ENCODE measurements at places on chromosomes 16 and 17. TPM values are rescaled to one million over a fixed set of nuclear protein-coding genes. Genes with fewer than 3 reads are reported as not detected.
A peak's percentile ranks its signal among the peaks of the same experiment; 100 is the strongest.

DNA sequence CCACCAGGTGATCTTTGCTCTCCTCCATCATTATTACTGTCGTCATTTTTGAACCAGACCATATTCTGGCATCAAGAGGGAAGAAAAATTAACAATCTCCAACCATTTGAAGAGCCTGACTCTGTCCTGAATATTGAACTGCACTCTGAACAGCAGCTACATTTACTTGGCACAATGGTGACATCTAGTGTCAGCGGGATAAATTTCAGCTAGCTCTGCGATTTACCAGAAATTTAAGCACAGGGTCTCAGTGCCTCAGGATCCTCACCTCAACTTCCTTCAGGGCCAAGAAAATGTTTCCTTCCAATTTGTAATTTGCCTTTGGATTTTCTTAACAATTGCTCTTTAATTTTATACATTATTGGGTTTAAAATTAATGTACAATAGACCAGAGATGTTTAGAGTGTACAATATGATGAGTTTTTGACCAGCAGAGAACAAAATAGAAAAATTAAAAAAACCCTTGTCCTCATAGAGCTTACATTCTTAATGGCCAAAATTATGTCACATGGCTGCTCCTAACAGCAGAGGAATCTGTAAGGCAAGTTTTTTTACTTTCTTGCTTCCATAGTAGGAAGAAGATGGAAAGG, 10.7 kb upstream of the ZNF19 start:
- no peak overlapping the region for H3K27ac ChIP-seq
- H3K4me1 ChIP-seq: no peaks in the 10 kb centered on the region
- H3K4me3 ChIP-seq: no peak overlapping the region
- peaks cover 51% of the 10 kb centered on the region for H3K27me3 ChIP-seq
- DNase-seq: no peak

GRCh38 chr16:67268136-67268579, 11.2 kb upstream of the PLEKHG4 start:
- DNase-seq: peak; percentile 48
- H3K4me1 ChIP-seq: no peaks in the 10 kb centered on the region
- H3K4me3 ChIP-seq: no peak overlapping the region
- no peak overlapping the region for H3K27ac ChIP-seq

DNA sequence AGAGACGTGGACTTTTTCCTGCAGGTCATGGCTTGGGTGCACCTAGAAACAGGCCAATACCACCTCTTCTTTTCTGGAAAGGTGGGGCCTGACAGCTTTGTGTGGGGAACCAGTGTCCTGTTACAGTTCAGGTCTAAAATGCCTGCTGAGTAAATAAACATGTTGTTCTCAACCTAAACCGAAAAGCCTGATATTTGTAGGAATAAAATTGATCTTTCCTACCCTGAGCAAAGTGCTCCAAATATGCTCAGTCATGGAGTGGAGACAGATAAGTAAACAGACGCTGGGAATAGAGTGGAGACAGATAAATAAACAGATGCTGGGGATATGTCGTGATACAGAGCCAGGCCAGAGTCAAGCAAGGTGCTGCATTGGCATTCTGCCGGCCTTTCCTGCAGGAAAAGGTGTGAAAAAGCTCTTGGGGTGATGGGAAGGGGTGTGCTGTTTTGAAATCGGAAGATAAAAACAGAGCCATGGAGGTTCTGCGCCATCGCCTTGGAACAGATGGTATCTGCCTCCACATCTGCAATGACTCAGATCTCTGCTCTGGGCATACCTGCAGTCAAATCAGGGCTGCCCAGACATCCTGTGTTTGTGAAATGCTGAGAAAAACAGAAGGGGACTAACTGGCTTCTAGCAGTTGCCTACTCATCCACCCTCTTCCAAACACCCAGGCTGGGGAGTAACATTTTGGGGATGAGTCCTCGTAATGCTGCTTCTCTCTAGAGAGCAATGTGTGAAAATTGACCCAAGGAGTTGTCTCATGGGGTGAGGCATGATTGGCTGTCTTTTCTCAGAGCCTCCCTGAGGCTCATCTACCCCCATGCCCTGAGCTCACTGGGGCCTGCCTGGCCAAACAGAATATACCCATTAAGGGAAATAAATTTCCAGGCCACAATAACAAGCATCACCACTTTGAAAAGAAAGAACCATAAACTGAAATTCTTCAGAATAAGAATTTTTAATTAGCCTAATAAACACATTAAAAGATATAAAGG, 16.8 kb upstream of the TRPV2 start:
- peaks cover 18% of the 10 kb centered on the region for H3K4me1 ChIP-seq
- no peaks in the 10 kb centered on the region for H3K27me3 ChIP-seq
- DNase-seq: no peak
- H3K27ac ChIP-seq: no peak overlapping the region

GRCh38 chr17:46212634-46213435, 19.6 kb upstream of the KANSL1 start:
- peak overlapping the region; percentile 44 for H3K27ac ChIP-seq
- H3K36me3 ChIP-seq: peaks cover 6% of the 10 kb centered on the region
- H3K4me1 ChIP-seq: peaks cover 28% of the 10 kb centered on the region
- no peak for DNase-seq
- no peaks in the 10 kb centered on the region for H3K27me3 ChIP-seq

DNA sequence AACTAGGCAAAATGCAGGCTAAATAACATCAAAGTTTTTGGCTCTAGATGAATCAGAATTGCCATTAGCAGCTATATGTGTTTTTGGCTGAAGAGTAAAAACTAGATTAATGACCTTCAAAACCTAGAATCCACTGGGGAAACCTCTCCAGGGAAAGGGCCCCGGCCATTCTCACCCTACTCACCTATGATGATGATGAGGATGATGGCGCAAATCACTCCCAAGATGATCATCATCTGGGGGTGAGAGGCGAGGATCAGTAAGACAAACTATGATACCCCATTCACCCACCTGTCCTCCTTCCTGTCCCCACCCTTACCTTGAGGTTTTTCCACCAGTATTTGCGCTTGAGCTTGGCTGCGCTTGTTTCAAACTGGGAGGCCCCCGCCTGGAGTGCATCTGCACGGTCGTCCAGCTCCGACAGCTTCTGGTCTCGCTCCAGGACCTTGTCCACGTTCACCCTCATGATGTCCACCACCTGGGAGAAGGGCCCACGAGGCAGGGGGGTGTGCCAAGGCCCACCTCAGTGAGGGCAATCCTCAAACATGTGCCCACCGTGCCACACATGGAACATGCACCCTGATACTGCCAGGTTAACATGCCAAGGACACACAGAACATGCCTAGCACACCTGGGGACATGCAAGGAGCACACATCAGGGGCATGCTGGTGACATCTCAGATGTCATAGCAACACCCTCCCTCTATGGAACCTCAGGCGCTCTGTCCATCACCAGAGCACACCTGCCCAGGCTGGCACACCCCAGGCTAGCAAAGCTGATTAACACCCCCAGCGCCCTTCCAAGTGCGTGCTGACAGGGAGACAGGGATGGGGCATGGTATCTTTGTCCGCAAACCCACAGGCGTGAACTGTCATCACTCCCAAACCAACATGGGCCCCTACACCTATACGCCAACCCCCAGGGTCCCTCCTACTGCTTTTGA, 1.2 kb downstream of the VAMP2 start:
- H3K27ac ChIP-seq: peak overlapping the region; percentile 100
- H3K4me1 ChIP-seq: peaks cover 83% of the 10 kb centered on the region
- peaks cover 24% of the 10 kb centered on the region for H3K36me3 ChIP-seq
- H3K4me3 ChIP-seq: peak overlapping the region; percentile 95
- peak; percentile 16 for DNase-seq

DNA sequence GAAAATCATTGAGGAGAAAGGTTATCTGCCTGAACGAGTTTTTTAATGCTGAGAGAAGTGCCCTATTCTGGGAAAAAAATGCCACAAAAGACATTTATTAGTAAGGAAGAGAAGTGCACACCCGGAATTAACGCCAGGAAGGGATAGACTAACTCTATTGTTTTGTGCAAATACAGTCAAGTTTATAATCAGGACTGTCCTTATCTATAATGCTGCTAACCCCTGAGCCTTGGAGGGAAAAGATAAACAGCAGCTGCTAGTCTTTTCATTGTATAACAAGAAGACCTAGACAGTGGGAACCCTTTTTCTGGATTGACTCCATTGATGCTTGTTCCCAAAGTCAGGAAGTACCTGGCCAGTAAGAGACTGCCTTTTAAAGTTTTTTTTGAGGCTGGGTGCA, 26.5 kb downstream of the BCAS3 start:
- H3K36me3 ChIP-seq: peaks cover 19% of the 10 kb centered on the region
- H3K4me1 ChIP-seq: no peaks in the 10 kb centered on the region
- DNase-seq: no peak

GRCh38 chr17:81902023-81902652, at the start of gene NPB:
Gene NPB, plus strand, starts transcription at chr17:81902238. Its CDS starts 40 bp downstream, at chr17:81902278.
- H3K4me3 ChIP-seq: peak within 1 kb of the TSS; percentile 57
- peaks cover 56% of the 10 kb centered on the region for H3K36me3 ChIP-seq
- no peak within 1 kb of the TSS for H3K27ac ChIP-seq
- no peaks in the 10 kb centered on the region for H3K27me3 ChIP-seq
- no peak for DNase-seq

- H3K4me1 ChIP-seq: peaks cover 13% of the 10 kb centered on the region
- H3K27me3 ChIP-seq: peaks cover 71% of the 10 kb centered on the region
Measured at GRCh38 chr17:29004081-29004692, 1.6 kb downstream of the SEZ6 start.

GRCh38 chr16:86181526-86181925, 282.6 kb downstream of the IRF8 start:
- no peaks in the 10 kb centered on the region for H3K36me3 ChIP-seq
- DNase-seq: no peak
- no peak overlapping the region for H3K4me3 ChIP-seq
- H3K27ac ChIP-seq: no peak overlapping the region

GRCh38 chr17:6568184-6568758, 11.9 kb upstream of the PITPNM3 start:
- no peaks in the 10 kb centered on the region for H3K36me3 ChIP-seq
- H3K27me3 ChIP-seq: peaks cover 41% of the 10 kb centered on the region
- H3K4me1 ChIP-seq: no peaks in the 10 kb centered on the region

DNA sequence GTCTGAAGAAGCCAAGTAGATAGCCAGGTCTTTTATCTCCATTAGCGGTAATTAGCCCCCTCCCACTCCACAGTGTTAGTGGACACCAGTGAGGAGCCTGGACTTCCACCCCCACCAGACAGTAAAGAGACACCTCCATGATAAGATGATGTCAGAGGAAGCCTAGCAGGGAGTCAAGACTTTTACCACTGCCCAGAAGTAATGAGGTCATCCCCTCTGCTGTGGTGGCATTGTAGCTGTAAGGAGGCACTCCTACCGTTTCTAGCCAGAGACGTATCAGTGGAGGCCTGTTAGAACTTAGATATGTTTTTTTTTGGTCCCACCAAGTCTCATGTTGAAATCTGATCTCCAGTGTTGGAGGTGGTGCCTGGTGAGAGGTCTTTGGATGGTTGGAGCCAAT, 38.1 kb downstream of the PIK3R5 start:
- H3K4me3 ChIP-seq: no peak overlapping the region
- H3K36me3 ChIP-seq: no peaks in the 10 kb centered on the region
- no peak for DNase-seq

DNA sequence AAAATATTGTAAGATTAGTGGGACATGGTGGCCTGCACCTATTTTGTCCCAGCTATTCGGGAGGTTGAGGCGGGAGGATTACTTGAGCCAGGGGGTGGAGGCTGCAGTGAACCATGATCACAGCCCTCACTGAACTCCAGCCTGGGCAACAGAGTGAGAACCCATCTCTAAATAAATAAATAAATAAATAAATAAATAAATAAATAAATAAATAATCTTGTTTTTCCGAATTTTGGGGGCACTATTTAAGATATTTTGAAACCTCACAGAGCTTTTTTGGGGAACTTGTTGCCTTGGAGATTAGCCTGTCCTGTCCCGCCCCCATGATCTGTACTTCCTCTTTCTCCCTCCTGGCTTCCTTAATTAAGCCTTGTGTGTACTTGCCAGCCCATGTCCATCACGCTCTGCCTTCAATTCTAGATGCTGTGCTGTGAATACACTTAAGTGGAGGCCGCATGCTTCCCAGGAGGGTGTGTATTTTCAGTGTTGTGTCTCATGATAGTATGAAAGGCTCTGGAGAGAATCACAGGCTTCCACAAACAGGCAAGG, 4.4 kb downstream of the LGALS9 start:
- peaks cover 13% of the 10 kb centered on the region for H3K36me3 ChIP-seq
- H3K27me3 ChIP-seq: no peaks in the 10 kb centered on the region
- H3K4me1 ChIP-seq: peaks cover 50% of the 10 kb centered on the region
- no peak for DNase-seq

- H3K4me3 ChIP-seq: no peak overlapping the region
- no peaks in the 10 kb centered on the region for H3K36me3 ChIP-seq
- H3K27me3 ChIP-seq: no peaks in the 10 kb centered on the region
- H3K27ac ChIP-seq: no peak overlapping the region
- peaks cover 40% of the 10 kb centered on the region for H3K4me1 ChIP-seq
- DNase-seq: no peak
Measured at GRCh38 chr16:58051296-58051695, 25.7 kb downstream of the MMP15 start.

RCVRN gene
- 0.47 TPM for total RNA-seq

ADORA2B gene
- 0.55 TPM for total RNA-seq

AIPL1 gene
- not detected for total RNA-seq

MFAP4 gene
- total RNA-seq: 65.6 TPM

ABCA10 gene
- total RNA-seq: 4.2 TPM

CCL2 gene
- 24.3 TPM for total RNA-seq

NPIPB6 gene
- 1.1 TPM for total RNA-seq

CCL7 gene
- total RNA-seq: not detected
